EH (cell line): ENCODE measurements at places on chromosomes 5 and 9.

GRCh38 chr5:77168161-77168878 is 42.2 kb upstream of the PDE8B start:
- DNase-seq, result peak; percentile 85

DNA sequence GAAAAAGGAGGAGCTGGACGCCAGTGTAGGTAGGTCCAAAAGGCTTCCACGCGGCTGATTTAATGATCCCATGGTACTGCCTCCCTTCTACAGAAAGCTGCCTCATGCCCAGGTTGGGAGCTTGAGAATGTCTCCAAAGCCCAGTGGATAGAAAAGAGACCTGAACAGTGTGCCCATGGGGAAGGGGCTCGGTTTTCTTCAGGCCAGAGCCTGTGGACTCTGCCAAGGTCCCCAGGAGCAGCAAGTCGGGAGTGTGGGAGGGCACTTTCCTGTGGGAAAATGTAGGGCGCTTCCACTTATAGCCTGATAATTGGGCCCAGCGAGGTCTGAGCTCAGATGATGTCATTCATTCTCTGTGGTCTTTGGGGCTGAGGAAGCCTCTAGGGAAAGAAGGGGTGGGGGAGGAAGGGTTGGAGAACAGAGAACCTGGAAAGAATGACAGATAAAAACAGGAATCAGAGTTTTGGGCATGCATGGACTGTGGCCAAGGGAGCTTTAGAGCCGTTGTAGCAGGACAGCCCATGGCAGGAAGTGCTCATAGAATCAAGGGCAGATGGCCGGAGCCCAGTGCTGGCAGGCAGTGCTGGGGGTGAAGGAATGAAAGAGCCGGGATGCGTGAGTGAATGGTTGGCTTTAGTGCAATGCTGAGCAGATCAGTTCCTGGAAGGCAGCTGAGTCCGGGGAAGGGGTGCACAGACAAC is 42.5 kb upstream of the SH3PXD2B start:
- DNase-seq, result peak; percentile 89

GRCh38 chr5:89396278-89396954 is 513.4 kb upstream of the MEF2C start:
- no peak for DNase-seq

- peak; percentile 5 for DNase-seq
Measured at GRCh38 chr5:10987925-10988504, 227.0 kb upstream of the DAP start.

DNA sequence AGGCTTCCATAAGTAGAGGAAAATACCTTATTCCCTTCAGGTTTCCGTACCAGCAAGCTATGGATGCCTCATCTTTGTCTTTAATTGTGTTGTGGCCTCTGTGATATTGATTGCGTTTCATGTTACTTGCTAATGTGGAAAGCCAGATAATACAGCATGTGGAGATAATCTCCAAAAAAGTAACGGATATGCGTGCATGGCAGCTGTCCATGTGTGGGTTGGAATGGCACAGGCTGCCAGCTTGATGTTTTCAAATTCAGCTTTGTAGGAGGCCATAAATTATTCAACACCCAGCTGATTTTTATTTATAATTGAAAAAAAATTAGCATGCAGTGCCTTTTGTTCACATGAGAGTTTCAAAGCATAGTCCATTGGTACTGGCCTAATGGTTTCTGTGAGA is 144.9 kb downstream of the GIN1 start:
- DNase-seq, result no peak

DNA sequence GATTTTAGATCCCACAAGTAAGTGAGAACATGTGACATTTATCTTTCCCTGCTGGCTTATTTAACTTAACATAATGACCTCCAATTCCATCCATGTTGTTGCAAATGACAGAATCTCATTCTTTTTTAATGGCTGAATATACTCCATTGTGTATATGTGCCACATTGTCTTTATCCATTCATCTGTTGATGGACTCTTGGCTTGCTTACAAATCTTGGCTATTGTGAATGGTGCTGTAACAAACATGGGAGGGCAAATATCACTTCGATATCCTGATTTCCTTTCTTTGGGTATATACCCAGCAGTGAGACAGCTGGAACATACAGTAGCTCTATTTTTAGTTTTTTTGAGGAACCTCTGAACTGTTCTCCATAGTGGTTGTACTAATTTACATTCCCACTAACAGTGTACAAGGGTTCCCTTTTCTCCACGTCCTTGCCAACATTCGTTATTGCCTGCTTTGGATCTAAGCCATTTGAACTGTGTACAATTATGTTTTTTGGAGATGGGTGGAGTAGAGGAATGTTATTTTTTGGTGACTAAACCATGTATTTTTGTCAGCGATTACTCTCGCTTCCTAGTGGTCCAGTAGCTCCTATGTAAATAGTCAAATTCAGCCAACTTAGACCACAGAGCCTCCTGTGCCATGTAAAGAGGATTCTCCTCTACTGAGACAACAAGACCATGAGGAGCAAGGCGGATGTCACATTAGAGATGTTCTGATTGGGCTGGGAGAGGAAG is 60.6 kb downstream of the TNFSF15 start:
- peak; percentile 67 for DNase-seq

- DNase-seq, result no peak
Measured at GRCh38 chr9:109512170-109512756, 14.2 kb upstream of the PTPN3 start.

- no peak for DNase-seq
Measured at GRCh38 chr9:97601228-97601898, 31.8 kb downstream of the TSTD2 start.

DNA sequence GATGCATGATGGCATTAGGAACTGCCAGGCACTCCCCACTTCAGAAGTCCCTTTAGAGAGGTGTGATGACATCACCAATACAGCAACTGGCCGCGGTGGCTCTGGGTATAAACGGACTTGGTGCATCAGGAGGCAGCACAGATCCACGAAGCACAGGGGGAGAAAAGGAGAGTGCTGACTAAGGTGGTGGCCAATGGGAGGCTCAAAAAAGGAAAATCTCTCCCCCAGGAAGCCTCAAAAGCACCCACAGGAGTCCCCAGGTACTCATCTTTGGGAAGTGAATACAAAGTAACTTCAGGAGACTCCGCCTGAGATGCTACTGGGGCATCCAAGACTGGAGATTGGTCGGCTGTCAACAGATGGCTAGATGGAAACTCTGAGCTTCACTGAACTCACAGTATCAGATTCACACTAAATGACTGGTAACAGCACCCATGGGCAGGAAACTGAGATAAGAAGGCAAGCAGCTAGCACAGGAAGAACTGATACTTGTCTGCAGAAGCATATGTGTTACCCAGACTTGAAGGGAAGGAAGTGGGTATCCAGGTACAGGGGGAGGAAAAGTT is 7.6 kb downstream of the TTC39B start:
- DNase-seq, result no peak

- DNase-seq, result no peak
Measured at GRCh38 chr5:8098081-8098480, 229.1 kb downstream of the MTRR start.

GRCh38 chr9:113645978-113646253 is 182.4 kb downstream of the RGS3 start:
- no peak for DNase-seq

DNA sequence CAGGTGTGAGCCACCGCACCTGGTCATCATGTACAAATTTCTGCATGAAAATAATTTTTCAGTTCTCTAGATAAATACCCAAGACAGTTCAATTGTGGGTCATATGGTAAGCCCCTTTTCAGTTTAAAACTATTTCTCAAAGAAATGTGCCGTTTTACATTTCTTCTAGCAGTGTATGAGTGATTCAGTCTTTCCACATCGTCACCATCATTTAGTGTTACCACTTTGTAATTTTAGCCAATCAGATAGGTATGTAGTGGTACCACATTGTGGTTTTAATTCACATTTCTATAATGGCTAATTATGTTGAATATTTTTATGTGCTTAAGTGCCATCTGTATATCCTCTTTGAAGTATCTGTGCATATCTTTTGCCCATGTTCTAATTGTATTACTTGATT is 163.1 kb downstream of the AOPEP start:
- no peak for DNase-seq
